ENCODE measurements at places on chromosomes 16 and 17.

DNA sequence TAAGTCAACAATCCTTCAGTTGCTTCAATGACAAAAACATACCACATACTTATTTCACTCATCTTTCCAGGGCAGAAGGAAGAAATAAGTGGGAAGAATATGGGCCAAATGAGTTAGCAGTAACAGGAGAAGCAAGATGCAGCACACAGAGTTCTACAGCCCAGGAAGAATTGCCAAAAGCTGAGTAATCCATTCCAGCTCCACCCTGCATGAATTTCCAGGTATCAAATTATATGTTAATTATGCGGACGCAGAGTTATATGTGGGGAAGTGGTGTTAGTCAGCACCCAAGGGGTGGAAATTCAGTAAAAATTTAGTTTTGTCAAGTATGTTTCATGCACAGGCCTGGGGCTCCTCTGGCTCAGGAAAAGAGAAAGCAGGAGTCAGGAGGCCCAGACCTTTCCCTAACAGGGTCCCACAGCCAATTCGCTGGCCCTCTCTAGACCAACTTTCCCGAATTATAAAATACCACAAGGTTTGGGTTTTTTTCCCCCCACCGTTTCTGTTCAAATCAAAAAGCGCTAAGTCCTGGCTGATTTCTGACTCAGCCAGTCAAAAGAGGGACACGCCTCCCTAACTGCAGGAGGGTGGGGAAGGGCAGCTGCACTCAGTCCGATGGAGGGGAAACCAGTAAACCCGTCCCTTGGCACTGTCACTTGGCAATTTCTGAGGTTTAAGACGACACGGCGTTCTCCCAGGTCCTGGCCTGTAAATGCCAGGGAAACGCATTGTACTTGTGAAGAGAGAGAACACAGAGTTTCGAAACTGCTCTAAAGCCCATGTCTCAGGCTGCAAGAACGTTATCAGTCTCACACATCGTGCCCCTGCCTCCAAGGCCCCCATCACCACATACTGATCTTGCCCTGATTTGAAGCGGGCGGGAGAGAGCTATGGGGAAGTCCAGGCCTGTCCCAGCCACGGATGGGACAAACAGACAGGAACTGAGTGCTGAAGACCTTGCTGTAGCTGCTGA is 58.1 kb downstream of the ZFHX3 start:
- DNase-seq, result no peak

GRCh38 chr16:57048095-57048494 is 44.3 kb upstream of the CPNE2 start:
- no peak for DNase-seq

DNA sequence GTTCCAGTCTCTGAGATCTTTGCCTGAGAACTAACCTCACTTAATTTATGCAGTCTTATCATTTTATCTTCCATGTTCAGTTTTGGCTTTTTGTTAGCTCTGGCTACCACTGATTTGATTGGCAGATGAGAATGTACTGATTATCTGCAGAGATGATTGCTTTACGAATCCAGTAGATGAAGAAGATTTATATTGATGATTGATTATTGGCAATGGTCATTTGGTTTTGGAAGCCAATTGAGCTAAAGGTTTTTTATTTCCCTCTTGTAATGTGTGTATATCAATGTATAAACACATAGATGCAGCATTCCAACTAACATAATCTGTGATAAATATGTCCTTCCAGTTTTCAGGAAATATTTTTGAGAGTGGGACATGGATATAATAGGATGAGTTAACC is 763.6 kb downstream of the CDH11 start:
- no peak for DNase-seq

- no peak for DNase-seq
Measured at GRCh38 chr16:49462989-49463371, 89.4 kb downstream of the C16orf78 start.

GRCh38 chr17:77619851-77620250 is 338.7 kb upstream of the TNRC6C start:
- no peak for DNase-seq

DNA sequence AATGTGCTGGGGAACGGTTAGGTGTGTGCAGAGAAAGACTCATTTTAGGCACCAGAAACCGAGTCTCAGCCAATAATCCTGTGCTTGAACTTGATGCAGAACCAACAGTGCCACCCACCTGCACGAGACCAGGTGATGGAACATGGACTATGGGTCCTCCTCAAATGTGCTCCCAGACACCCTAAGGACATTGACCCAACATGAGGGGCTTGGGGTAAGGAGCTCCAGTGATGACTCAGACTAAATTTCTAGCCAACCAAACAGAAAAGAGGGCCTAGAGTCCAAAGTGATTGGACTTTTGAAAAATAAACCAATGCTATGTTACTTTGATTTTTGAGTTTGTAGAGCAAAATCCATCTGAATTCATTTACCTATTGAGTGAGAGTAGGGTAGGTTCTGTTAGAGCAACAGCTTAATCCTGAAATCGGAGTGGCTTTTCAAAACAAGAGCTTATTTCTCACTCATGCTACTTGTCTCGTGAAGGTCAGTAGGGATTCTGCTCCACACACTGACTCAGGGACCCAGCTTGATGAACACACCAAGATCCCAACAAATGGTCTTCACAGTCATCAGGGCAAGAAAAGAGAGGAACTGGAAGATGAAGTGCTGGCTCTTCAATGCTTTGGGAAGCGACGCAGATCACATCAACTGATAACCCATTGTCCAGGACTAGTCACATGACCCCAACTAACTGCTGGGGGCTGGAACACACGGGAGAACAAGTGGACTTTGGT is 21.8 kb downstream of the FAM20A start:
- DNase-seq, result no peak

GRCh38 chr17:5418858-5419355 is 555 bp downstream of the NUP88 start:
- no peak for DNase-seq

- DNase-seq, result no peak
Measured at GRCh38 chr16:4270595-4270994, 2.2 kb downstream of the TFAP4 start.

Data from foreskin melanocyte (primary cell).